ENCODE measurements at places on chromosomes 6 and 20. TPM values are rescaled to one million over a fixed set of nuclear protein-coding genes. Genes with fewer than 3 reads are reported as not detected.

The LTB gene
- total RNA-seq: 0.32 TPM

GRCh38 chr6:146369866-146370265 is 173.8 kb upstream of the RAB32 start:
- H3K4me1 ChIP-seq: no peaks in the 10 kb centered on the region
- H3K27ac ChIP-seq: no peak overlapping the region
- no peak for DNase-seq

DNA sequence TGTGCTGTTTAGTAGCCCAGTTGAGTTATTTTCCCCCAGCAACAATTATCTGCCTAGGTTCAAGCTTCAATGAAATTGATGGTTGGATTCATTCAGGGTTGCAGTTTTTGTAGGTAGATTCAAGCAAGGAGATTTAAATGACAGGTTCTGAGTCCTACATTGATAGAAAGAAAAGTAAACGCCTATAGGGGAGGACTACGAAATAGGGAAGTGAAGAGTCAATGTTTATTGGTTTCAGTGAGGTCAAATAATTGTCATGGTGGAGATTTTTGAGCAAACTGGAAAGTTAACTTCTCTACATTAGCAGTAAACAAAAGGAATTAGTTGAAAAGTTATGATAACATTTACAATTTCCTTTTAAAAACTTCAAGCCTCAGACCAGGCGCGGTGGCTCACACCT is 734 bp upstream of the WFDC13 start:
- H3K27me3 ChIP-seq: peaks cover 10% of the 10 kb centered on the region
- no peaks in the 10 kb centered on the region for H3K36me3 ChIP-seq
- H3K4me1 ChIP-seq: no peaks in the 10 kb centered on the region
- no peak overlapping the region for H3K27ac ChIP-seq

The KCNS1 gene
- not detected for total RNA-seq

GRCh38 chr6:119481976-119482375 is 132.4 kb upstream of the MAN1A1 start:
- no peak overlapping the region for H3K4me3 ChIP-seq
- no peak for DNase-seq
- no peaks in the 10 kb centered on the region for H3K27me3 ChIP-seq
- H3K36me3 ChIP-seq: no peaks in the 10 kb centered on the region

DNA sequence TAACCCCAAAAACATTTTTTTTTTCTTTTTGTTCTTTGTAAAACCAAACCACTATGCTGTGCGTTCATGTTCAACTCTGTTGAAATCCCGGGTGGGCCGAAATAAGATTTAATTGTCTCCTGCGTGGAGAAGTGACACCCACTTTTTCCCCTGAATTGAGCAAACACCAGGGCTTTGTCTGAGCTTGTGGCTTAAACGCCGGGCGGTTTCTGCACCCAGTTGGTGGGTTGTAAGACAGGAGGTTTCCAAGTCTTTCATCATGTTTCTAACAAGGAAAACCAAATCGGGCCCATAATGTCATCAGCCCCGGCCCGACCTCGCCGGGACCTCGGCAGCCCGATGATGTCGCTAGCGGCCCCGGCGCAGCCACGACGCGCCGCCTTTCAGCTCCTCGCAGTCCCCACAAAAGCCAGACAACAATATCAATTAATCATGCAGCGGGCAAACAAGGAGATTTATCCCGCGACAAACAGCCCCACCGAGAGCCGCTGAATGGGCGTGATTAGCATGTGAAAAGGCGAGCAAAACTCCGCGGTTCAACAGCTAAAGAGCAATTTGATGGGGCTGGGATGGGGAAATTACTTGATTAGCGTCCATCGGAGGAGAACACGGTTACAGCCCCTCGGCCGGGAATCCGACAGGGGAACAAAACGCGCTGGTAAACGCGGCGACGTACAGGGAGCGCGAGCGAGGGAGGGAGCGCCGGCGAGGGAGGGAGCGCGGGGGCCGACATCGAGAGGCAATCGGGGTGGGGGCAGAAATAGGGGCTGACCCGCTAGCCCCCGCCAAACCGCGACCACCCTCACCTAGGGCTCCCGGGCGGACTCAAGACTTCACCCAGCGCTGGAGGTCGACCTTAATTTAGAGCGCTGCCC is 5.3 kb downstream of the LINC00237 start:
- peaks cover 15% of the 10 kb centered on the region for H3K4me1 ChIP-seq
- H3K4me3 ChIP-seq: peak overlapping the region; percentile 53
- no peak for DNase-seq
- no peaks in the 10 kb centered on the region for H3K36me3 ChIP-seq

The ALDH5A1 gene
- total RNA-seq: 22.5 TPM

The PKIG gene
- total RNA-seq: 50.4 TPM

DNA sequence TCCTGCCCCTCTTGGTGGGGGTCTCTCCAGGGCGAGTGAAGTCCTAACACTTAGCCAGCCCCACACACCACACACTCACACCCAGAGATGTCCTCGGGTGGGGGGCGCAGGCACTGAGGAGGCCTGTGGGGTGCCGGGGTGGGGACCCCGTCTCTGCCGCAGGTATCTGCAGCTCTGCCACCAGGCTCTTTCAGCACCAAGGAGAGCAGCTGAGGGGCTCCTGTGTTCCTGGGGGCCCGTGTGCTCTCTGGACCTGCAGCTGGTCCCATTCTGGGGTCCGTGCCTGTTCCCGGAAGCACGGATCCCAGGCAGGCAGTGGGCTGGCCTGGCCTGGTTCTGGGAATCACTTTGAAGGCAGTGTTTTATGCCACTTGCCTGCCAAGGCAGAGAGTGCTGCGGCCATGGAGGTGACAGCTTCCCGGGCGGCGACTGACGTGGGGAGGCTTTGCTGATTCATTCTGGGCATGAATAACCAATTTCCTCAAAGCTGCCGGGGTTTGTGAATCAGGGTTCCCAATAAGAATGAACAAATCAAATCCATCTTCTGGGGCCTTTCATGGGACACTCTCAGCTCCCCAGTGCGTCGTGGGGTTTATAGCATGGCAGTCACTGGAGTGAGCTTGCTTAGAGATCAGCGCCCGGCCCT is 54.4 kb upstream of the SLCO4A1 start:
- DNase-seq: no peak
- peaks cover 45% of the 10 kb centered on the region for H3K27me3 ChIP-seq
- H3K4me1 ChIP-seq: no peaks in the 10 kb centered on the region

The PROKR2 gene
- 2.3 TPM for total RNA-seq

GRCh38 chr20:63711085-63711645 is 3.3 kb downstream of the ZGPAT start:
- H3K27me3 ChIP-seq: no peaks in the 10 kb centered on the region
- no peak overlapping the region for H3K27ac ChIP-seq
- H3K4me1 ChIP-seq: peaks cover 15% of the 10 kb centered on the region
- peaks cover 49% of the 10 kb centered on the region for H3K36me3 ChIP-seq
- no peak for DNase-seq

- peaks cover 12% of the 10 kb centered on the region for H3K4me1 ChIP-seq
- no peak for DNase-seq
- H3K36me3 ChIP-seq: peaks cover 3% of the 10 kb centered on the region
- no peak overlapping the region for H3K4me3 ChIP-seq
- no peak overlapping the region for H3K27ac ChIP-seq
Observed at GRCh38 chr20:2757969-2758368, 42.5 kb downstream of the CPXM1 start.

The DEF6 gene
- total RNA-seq: 9.3 TPM

- no peak overlapping the region for H3K27ac ChIP-seq
- H3K4me3 ChIP-seq: no peak overlapping the region
- H3K27me3 ChIP-seq: peaks cover 17% of the 10 kb centered on the region
- H3K36me3 ChIP-seq: no peaks in the 10 kb centered on the region
- H3K4me1 ChIP-seq: peaks cover 4% of the 10 kb centered on the region
- no peak for DNase-seq
Observed at GRCh38 chr20:3461911-3462677, 8.7 kb upstream of the ATRN start.

DNA sequence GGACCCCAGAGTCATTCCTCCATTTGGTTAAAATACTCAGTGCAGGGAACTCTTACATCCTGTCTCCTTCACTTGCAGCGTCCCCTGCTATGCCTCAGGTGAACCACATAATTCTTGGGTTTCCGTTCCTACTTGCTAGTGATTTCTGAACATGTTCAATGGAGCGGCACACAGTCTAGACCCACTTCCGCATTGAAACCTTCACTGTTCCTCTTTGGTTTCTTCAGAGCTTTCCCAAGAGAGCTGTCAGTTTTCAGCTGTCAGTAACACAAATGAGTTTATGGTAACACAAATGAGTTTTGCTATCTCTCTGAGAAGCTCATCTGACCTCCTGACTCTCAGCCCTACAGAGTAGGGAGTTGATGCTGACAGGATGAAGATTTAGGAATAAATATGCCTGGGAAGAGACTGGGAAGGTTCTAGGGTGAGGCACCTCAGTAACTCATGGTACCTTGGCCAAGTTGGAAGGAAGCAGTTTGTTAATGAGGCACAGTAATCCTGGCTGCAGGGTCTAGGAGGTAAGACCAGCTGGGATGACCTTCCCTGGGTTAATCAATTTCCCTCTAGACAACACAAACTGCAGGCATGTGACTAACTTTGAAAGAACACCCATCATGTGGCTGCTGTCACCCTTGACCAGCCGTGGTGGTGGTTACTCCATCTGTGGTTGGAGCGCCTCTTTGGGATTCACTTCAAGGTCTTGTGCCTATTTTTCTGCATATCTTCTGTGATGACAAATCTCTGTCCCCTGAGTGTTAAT is 5.4 kb downstream of the SYS1 start:
- no peaks in the 10 kb centered on the region for H3K27me3 ChIP-seq
- no peak for DNase-seq
- H3K4me3 ChIP-seq: no peak overlapping the region
- peaks cover 12% of the 10 kb centered on the region for H3K4me1 ChIP-seq

- peaks cover 7% of the 10 kb centered on the region for H3K4me1 ChIP-seq
- no peak for DNase-seq
- peaks cover 40% of the 10 kb centered on the region for H3K27me3 ChIP-seq
- no peak overlapping the region for H3K27ac ChIP-seq
Observed at GRCh38 chr6:137571854-137572253, 77.7 kb upstream of the OLIG3 start.

The E2F1 gene
- total RNA-seq: 18.1 TPM

GRCh38 chr6:102223942-102224341 is 830.4 kb downstream of the GRIK2 start:
- H3K36me3 ChIP-seq: no peaks in the 10 kb centered on the region
- no peaks in the 10 kb centered on the region for H3K4me1 ChIP-seq
- H3K27ac ChIP-seq: no peak overlapping the region
- no peak for DNase-seq

The BPIFB2 gene
- not detected for total RNA-seq

The SIRPB1 gene
- 0.93 TPM for total RNA-seq

The BHLHE23 gene
- not detected for total RNA-seq

DNA sequence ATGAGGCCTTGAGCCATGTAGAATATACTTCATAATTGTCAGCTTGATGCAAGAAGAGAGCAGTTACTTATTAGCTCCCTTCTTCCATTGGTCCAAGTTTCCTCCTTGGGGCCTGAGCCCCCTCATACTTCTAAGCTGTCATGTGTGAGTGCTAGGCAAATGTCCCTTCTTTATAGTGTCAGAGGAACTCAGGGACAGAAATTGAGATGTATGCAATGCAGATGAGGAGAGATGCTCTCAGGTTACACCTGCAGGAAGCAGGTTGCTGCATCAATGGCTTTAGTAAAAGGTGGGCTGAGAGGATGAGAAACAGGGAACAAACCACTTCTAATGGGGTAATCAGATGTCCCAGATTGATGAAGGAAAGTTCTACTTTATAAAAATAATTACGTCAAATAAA is 6.7 kb upstream of the PDSS2 start:
- no peaks in the 10 kb centered on the region for H3K36me3 ChIP-seq
- peaks cover 15% of the 10 kb centered on the region for H3K27me3 ChIP-seq
- H3K4me3 ChIP-seq: no peak overlapping the region
- H3K4me1 ChIP-seq: no peaks in the 10 kb centered on the region
- H3K27ac ChIP-seq: no peak overlapping the region

The SNX3 gene
- 74.4 TPM for total RNA-seq

The PABPC1L gene
- 135 TPM for total RNA-seq

DNA sequence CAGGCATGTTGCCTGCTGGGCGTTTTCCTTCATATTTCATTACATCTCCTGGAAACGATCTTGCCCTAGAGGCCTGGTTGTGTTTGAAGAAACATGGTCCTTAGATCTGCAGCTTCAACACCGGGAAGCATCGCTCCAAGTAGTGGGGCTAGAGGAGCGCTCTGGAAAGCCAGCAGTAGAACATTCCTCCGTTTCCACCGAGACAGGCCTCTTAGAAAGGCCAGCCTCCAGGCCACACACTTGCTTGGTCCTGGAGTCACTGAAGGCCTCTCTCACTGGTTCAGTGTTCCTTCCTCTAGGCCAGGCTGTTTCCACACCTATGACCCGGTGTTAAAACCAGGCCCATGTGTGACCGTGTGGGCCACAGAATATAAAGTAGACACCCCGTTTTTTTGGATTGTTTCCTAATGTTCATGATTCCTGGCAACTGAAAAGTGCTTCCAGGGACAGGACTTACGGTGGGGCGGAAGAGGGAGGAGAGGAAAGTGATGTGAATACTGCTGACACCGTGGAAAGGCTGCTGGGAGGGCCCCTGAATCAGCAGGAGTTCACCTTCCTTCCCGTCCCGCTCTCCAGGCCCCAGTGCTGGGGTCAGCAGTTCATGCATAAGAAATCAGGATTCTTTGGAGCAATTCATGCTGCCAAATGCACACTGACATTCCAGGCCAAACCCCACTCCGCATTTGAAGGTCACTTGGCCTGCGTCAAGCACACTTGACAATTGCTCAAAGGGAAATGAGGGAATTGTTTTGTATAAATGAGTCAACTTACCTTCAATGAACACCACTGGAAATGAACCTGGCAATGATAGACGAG is 83.8 kb downstream of the IYD start:
- H3K36me3 ChIP-seq: no peaks in the 10 kb centered on the region
- H3K4me1 ChIP-seq: peaks cover 22% of the 10 kb centered on the region

The MAK gene
- total RNA-seq: 0.14 TPM

The UTRN gene
- 148 TPM for total RNA-seq

DNA sequence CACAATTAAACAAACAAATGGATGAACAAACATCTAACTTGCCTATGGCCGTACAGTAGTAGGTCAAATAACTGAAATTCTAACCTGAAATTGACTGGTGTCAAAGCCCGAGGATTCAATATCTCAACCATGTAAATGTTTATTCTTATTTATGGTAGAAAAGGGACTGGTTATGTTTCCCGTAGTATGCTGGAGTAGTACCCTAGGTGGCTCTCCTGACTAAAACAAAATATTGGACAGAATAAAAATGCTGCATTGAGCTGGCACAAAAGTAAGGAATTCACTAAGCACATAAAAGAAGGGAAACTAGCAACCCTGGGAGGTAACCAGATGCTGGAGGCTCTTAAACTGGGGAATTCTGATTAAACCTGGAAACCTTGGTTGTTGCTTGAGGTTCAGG is 117.1 kb upstream of the PREP start:
- H3K27me3 ChIP-seq: peaks cover 37% of the 10 kb centered on the region
- no peak overlapping the region for H3K27ac ChIP-seq
- no peaks in the 10 kb centered on the region for H3K4me1 ChIP-seq
- H3K36me3 ChIP-seq: no peaks in the 10 kb centered on the region

DNA sequence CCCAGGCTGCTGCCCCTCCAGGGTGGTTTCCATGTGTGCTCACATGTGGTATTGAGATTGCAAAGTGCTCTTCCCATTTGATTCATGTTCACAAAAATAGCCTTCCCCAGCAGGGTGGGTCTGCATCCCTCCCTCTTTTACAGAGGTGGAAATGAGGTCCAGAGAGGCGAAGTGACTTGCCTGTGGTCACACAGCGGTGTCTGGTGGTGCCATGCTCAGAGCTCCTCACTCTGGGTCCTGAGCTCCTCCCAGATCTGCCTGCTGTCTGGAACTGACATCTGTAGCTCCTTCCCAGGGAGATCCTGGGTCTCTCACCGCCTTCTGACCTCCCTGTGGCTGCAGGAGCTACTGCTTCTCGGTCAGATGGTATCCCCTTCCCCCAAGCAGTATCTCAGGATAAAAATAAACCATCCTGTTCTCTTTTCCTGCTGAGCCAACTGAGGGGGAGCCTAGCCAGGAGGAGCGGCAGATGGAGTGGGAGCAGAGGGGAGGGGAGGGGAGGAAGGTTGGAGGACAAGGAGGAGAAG is 11.9 kb downstream of the CD40 start:
- no peaks in the 10 kb centered on the region for H3K36me3 ChIP-seq
- H3K4me3 ChIP-seq: no peak overlapping the region
- H3K27me3 ChIP-seq: peaks cover 68% of the 10 kb centered on the region
- H3K27ac ChIP-seq: no peak overlapping the region
- no peaks in the 10 kb centered on the region for H3K4me1 ChIP-seq
